ENCODE measurements at places on chromosomes 16 and 17.
A peak's percentile ranks its signal among the peaks of the same experiment; 100 is the strongest.

- no peak for DNase-seq
Observed at GRCh38 chr17:7123844-7124243, 9.2 kb upstream of the ASGR2 start.

DNA sequence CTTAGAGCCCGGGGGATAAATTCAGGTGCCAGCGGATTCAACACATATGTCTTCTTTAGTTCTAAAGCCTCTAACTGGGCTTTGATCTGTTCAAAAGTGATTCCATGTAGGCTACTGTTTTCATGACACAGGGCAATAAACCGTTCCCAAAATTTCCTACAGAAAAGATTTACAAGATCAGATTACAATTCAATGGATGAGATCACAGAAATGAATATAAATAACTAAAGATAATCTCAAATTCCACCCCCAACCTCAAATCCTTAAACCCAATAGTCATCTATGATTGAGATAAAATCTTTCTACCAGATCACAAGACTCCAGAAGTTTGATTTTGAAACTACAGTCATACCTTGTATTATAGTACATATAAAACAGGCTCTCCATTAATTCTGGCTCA, 84.3 kb downstream of the CACNG1 start:
- DNase-seq: no peak

DNA sequence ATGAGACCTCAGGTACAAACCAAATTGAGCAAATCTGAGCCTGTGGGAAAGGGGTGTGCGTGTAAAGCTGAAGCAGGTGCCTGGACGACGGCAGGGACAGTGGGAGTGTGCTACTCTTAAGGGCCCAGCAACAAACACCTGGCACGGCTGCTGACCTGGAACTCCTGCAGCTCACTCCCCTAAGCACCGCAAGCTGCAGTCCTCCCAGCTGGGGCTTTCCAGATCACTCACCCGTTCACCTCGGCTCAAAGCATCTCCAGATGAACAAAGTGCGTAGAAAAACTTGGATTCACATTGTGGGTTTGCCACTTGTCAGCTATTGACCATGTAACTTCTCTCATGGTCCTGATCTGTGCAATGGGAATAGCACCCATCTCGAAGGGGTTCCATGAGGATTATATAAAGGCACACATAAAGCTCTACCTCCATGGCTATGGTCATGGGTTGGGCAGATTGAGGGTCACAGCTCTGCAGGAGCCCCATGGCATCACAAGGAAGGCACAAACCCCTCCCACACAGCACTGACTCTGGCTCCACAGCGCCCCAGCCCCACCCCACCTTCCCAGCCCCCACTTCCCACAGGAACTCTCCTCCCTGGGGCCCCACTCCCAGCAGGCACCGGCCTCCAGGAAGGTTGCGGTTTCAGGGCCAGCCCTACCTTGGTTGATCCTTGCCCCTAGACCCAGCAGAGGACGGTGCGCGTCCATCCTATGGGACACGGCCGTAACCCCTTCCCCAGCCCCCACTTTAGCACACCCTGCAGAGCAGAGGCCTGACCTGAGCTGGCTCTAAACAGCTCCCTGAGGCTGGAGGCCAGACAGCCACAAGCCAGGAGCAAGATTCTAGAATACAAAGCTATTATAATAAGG, 21.9 kb downstream of the ST3GAL2 start:
- no peak for DNase-seq

DNA sequence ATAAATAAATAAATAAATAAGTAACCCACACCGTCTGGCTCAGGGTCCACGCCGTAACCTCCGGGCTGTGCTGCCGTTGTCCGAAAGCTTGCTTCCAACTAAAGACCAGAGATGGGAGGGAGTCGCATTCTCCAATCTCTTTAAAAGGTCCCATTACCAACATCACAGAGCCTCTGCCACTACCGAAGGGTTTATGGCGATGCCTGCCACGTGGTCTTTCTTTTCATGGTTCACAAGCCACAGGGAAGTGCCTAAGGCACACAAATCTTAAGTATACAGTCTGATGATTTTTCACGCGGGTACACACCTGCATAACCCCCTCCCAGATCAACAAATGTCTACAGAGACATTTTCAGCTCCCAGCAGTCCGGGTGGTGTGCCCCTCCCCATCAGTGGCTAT, 1.4 kb downstream of the COTL1 start:
- no peak for DNase-seq

- peak; percentile 83 for DNase-seq
Observed at GRCh38 chr16:28291651-28292626, at the start of gene SBK1. Gene SBK1, plus strand, starts transcription at chr16:28292525. Its CDS starts 24,867 bp downstream, at chr16:28317392.

DNA sequence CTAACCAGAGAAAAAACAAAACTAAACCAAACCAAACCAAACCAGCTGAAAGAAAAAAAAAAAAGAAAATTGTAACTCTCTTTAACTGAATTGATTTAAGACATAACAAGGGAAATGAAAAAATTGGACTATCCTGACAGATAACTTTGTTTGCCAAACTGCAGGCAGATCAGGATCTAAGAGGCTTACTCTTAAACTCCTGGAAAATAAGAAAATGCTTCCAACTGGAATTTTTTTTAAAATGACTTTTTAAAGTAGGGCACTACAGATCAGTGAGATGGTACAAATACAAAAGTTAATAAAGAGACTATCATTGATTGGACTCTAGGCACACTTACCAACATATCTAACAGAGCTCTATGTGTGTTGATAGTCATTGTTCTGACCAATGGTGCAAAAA, 125.5 kb upstream of the KCNJ16 start:
- no peak for DNase-seq

DNA sequence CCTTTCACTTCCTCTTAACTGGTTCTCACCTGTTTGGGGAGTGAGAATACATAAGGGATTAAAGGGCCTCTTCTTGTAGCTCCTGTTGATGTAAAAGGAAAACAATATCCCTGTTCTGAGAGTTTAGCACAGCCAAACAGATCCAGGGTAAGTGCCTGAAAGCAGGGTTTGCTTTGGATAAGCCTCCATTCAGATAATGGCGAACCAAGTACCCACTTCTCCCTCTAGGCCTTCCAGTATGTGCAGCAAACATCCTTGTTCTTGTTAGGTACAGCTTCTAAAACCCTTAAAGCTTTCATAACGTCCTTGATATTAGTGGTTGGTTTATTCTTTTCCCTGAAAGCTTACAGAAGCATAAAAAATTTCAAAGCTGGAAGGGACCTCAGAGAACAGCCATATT, 130.6 kb upstream of the DNAH9 start:
- no peak for DNase-seq

DNA sequence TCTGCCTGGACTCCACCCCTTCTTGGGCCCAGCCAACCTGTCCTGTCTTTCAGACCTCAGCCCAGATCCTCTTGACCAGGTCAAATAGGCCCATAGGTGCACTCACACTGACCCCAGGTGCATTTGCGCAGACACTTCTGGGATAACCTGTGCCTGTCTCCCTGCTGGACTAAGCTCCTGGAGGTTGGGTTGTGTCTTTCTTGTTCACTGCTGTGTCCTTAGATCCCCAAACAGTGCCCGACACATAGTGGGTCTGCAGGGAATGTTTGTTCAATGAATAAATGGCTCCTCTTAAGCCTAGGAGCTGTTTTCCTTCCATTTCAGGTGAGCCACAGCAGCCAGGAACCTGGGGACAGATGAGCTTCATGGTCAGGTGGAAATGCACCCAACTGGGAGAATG, 48.9 kb downstream of the NLRP1 start:
- DNase-seq: no peak

DNA sequence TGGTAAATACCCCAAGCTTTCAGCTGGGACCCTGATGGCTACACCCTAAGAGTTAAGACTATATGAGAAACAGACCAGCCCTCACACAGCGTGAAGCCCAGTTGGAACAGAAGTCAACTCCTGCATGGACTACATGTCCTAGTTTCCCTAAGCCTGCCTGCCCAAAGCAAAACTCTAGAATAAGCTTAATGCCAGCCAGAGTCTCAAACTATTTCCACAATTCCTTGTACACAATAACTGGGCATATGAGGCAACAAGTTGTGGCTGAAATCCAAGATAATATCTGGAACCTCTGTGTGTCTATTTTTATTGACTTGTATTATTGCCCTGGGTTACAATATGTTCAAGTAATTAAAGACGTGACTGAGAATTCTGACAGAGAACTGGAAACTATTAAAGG, 19.4 kb downstream of the MYH10 start:
- no peak for DNase-seq

DNA sequence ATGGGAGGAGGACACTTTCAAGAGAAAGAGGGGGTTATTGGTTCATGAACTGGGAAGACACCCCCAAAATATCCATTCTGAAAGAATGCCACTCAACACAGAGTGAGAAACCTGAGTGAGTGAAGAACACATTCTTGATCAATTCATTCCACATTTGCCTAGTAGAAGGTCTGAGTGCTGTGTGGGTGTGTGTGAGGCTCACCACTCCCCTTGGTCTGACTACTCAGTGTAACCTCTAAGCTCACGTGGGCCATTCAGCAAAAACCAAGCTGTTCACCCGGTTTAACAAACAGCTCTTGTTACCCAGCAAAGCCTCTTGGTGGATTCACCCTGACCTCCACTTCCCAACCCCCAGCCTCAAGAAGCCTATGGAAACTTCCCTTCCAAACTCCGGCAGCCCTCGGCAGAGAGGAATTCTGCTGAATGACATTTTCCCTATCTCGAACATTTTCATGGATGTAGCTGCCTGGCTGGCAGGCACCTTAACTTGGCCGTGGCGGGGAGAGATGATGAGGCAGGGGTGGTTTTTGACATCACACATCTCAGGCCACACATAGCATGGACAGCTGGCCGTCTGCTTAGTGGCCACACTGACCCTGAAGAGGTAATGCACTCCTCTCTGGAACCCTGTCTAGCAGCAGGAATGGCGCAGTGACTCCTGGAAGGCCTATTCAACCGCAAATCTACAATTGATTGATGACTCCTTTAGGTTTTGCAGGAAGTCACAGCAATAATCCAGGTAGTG, 11.6 kb downstream of the ST6GALNAC1 start:
- DNase-seq: no peak

GRCh38 chr16:89193576-89194293, 6.6 kb downstream of the SLC22A31 start:
- no peak for DNase-seq

GRCh38 chr17:10370016-10370608, 2.7 kb downstream of the MYH13 start:
- no peak for DNase-seq

GRCh38 chr17:76384987-76385891, 830 bp downstream of the SPHK1 start:
- DNase-seq: peak; percentile 23

DNA sequence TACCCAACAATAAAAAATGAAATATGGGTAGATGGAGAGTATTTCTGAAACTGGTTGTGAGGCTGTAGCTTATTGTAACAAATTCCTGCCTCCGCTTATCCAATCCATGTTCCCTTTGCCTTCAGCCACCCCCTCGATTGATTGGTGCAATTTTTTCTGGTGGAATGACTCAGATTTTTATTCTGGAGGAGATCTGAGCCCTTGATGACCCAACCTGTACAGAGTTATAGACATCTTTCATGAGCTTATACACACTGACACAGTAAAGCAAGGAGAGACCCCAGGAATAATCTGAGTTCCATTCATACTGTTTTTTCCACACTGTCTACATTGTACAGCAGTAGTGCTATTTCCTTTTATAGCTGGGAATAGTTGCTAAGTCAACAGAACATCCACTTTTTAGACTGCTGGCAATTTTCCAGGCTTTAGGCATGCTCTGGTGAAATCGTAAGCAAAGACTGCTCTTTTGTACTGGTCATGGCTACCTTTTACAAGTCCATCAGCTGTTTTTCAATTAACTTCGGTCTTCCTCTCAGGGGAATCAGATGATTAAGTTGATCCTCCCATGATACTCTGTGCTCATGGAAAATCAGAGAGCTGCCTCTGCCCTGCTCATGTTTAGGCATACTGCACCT, 30.1 kb downstream of the CCL4 start:
- DNase-seq: no peak

DNA sequence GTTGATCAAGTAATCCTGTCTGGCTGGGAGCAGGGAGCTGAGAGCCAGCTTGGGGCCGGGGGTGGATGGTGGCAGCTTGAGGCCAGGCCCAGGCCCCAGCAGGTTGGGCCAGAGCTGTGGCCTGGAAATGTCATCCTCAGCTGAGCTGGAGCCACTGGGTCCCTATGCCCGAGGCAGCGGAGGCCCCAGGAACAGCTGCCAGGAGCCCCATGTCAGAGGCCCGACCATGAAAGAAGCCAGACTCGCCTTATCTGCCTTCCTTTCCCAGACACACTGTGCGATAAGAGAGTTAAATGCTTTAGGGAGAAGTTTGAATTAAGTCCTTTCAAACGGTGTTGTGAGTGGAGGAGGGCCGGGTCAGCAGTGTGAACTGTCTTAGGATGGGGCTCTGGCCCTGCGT, 3.5 kb downstream of the SMTNL2 start:
- no peak for DNase-seq

DNA sequence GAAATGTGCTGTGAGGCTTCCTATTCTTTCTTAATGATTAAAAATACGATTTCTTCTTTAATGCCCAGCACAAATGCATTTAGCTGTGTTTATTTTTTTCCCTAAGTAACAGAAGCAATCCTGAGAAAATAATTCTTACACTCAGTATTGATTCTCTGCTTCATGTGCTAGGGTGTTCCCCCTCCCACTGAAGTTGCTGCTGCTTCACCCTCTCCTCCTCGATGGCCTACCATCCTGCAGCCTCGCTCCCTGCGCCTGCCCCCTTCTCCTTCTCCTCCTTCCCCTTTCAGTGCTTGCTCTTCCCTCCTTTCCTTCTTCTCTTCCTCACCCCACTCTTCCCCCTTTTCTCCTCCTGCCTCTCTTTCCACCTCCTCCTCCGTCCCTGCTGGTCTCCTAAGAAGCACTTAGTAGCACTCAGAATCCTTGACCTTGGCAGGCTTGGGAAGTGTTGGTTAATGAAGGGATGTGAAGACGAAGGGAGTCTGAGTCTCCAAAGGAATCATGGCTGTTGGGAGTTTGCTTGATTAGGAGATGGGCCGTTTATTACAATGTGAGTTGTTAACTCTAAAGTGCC, 119.7 kb downstream of the RPTOR start:
- no peak for DNase-seq

- no peak for DNase-seq
Observed at GRCh38 chr16:70444249-70445063, 5.6 kb upstream of the ST3GAL2 start.

GRCh38 chr17:31497994-31498826, 106.7 kb downstream of the RAB11FIP4 start:
- no peak for DNase-seq

GRCh38 chr16:25279491-25279890, 21.8 kb upstream of the ZKSCAN2 start:
- DNase-seq: no peak

DNA sequence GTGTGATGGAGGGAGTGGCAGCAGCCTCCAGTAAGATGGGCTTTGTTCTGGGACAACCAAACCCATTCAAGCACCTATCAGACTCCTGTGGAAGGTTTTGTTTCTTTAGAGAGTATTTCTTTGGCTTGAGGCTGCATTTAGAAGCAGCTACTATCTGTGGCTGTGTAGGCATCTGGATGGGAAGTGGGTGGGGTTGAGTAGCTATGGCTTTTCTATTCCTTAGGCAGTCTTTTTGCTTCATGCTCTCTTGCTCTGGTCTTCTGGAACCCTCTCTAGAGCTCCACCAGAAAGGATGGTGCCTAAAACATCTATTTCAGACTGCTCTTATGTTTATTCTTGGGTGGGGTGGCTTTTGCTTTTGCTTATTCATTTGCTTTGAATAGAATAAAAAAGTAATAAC, 19.9 kb downstream of the TNRC6A start:
- DNase-seq: no peak

GRCh38 chr16:9258423-9259051, 167.1 kb downstream of the HAPSTR1 start:
- DNase-seq: no peak
